ENCODE measurements at places on chromosomes 1 and 21. TPM values are rescaled to one million over a fixed set of nuclear protein-coding genes. Genes with fewer than 3 reads are reported as not detected.

- DNase-seq: peak; percentile 53
Measured at GRCh38 chr1:41919764-41920397, 1.2 kb upstream of the HIVEP3 start.

DNA sequence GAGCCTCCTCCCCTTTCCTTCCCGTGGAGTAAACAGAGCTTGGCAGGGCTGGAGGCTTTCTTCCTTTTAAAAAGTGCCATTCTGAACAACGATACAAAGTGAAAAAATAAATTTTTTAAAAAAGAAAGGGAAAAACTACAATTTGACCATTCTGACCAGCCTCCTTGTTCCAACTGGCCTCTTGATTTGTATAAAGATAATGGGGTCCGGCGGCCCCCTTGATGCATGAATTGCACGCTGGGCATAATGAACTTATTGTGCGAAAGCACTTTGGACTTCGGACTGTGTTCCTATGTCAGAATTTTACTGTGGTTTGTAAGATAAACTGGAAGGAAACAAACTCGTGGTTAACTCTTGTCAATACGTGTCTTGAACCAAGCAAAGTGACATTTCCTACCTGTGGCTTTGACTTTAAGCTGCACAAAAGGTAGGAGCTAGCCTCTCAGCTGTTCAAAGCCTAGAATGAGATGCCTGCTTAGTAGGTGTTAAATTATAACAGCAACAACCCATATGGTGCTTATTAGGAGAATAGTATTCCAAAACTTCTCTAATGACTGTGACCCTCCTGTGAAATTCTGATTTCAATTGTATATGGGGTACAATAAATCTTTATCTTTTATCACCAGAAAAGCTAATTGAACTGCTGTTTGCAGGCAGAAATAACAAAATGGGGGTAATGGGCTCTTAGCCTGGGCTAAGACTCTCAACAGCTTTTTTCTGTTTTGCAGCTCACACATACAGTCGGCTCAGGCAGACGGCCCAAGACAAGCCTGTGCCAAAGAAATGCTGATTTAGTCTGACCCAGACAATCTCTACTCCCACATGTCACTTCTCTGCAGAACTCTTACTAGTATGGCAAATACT, 9.3 kb downstream of the IRF2BP2 start:
- no peak for DNase-seq

Gene S100A12
- total RNA-seq: not detected

Gene LCE6A
- not detected for total RNA-seq

DNA sequence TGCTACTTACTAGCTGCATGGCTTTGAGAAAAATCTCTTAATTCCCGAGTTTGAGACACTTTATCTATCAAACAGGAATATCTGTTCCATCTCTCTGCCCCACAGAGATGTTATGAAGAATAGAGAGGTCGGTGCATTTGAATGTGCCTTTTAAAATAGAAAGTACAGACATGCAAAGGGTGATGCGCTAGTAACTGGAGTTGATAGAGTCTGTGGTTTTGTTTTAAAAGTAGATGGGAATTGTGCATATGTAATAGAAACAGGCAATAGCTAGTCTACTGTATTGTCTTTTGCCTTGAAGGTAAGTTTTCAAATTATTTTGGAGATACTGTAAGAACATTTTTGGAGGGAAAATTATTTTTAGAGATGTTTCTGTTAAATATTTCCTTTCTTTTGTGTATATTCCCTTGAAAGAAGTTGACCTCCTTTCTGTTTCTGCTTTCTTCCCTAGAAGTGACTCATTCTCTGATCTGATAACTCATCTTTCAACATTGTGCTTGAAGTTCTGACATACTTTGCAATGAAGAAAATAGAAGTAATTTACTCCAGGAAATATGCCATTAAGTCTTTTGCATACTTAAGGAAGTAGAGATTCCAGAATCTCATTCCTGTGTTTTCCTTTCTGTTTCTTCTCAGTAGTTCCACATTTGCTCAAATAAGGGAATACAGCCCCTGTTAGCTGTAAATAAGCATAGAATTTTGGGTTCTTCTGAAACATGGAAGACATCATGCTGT, 151.6 kb downstream of the SDCCAG8 start:
- no peak for DNase-seq

DNA sequence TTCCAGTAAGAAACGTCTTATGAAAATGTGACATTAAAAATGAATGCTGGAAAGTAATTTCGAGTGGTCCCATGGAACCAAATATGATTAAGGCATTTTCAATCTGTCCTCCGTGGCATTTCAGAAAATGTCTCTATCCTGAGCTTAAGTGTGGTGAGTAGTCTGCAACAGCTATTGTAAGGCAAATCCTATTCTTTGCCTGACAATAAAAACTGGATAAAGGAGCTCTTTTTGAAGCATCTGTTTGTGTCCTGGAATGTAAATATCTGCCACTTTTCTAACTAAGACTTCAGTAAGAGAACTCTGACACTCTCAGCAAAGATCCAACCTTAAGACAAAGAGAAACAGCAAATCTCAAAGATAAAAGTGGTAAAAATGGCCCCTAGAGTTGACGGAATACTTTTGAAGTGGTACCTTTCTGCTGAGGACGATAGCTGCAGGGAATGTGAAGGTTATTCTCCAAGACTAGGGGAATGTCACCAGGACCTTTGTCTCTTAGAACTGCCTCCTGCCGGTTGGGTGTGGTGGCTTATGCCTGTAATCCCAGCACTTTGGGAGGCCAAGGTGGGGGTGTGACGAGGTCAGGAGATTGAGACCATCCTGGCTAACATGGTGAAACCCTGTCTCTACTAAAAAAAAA, 486.7 kb upstream of the ZP4 start:
- no peak for DNase-seq

Gene DCST1
- total RNA-seq: not detected

Gene PGLYRP4
- total RNA-seq: not detected

Gene KCNA3
- total RNA-seq: not detected

DNA sequence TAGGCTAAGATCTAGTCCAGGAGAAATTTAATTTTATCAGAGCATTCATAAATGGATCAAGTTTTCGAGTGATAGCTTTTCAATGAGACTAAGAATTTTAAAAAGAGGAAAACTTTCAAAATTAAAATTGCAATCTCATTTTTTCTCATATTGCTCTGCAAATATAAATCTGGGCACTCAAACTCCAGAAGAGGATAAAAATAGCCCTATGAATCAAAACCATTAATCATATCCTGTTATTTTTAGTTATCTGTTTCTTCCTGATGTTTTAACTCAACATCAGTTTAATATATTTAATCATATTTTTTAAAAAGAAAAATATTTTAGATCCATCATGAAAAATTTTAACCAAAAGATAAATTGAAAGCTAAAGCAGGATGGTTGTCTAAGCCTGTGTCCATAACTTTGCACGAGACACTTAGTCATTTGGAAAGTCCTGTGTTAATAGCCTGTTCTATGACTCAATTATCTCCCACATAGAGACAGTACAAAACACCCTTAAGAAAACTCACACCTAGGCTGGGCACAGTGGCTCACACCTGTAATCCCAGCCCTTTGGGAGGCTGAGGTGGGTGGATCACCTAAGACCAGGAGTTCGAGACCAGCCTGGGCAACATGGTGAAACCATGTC, 17.1 kb upstream of the PRRC2C start:
- no peak for DNase-seq

DNA sequence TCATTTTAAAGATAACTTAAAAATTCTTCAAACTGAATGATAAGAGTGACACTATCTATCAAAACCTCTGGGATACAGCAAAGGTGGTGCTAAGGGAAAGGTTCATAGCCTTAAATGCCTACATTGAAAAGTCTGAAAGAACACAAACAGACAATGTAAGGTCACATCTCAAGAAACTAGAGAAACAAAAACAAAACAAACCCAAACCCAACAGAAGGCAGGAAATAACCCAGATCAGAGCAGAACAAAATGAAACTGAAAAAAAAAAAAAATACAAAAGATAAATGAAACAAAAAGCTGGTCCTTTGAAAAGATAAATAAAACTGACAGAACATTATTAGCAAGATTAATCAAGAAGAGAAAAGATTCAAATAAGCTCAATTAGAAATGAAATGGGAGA, 6.8 kb downstream of the ODF2L start:
- no peak for DNase-seq

DNA sequence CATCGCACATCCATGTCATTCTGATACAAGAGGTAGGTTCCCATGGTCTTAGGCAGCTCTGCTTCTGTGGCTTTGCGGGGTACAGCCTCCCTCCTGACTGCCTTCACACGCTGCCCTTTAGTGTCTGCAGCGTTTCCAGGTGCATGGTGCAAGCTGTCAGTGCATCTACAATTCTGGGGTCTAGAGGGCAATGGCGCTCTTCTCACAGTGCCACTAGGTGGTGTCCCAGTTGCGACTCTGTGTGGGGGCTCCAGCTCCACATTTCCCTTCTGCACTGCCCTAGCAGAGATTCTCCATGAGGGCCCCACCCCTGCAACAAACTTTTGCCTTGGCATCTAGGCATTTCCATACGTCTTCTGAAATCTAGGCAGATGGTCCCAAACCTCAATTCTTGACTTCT, 138.2 kb upstream of the BRINP3 start:
- no peak for DNase-seq

Gene PTPN14
- 39.1 TPM for total RNA-seq

Data from SJSA1 (cell line).